Kidney tubule cell (primary cell): ENCODE measurements at places on chromosomes 7 and 10.
A peak's percentile ranks its signal among the peaks of the same experiment; 100 is the strongest.

- no peak for DNase-seq
Observed at GRCh38 chr10:75418293-75418692, 13.1 kb upstream of the LRMDA start.

DNA sequence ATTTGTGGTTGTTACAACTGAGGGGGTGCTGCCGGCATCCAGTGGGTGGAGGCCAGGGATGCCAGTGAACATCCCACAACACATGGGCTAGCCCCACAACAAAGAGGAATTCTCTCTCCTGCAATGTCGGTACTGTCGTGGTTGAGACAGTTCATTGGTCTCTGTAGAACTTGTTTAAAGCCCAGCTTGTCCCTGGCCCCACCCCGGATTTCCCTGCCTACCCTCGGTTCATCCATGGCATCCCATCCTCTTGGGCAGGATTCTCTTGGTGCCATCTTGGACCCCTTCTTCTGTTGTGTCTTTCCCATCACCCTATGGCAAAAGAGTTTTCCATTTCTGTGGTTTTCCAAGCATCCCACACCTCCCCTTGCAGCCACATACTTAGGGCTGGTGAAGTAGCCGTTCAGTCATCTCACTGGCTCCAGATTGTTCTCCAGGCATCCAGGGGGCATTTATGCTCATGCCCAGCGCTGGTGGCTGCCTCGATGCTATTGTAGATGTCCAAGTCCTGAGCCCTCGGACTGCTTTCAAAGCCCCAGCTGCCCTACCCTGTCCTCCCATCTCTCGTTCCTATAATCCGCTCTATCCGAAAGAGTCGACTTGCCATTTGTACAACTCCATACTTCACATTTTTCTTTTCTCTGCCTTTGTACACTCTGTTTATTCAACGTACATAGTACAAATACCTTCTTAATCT is 39.2 kb downstream of the MGMT start:
- no peak for DNase-seq

DNA sequence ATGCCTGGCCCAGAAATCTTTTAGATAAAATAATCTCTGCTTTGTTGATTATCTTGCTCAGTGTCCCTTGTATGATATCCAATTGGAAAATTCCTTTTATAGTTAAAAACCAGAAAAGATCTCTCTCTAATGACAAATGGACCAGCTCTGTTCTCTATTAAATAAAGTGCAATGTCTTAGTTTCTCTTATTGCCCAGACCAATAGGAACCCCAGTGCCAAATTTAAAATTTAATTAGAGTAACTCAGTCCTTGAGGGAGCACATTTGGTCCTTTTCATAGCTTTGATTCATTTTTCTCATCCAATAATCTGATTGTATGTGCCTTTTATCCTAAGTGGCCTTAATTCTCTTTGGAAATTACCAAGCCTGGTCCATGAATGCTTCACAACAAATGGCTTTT is 158.9 kb upstream of the FOXK1 start:
- no peak for DNase-seq

- no peak for DNase-seq
Observed at GRCh38 chr7:99357701-99358490, 16.6 kb upstream of the ARPC1B start.

DNA sequence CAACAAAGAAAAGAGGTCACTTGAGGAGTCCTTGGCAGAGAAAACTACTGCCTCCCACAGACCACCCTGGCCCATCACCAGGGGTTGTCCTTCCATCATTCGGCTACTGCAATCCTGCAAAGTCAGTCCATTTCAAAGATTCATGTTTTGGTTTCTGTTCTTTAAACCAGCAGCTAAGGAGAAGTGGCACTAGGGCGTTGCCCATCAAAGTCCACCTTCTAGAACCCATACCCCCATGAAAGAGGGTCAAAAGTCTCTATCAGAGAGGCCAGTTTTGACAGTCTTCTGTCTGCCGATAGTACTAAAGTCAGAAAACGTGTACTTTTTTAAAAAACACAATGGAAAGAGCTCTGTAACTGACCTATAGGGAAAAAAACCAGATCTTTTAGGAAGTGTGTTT is 14.4 kb downstream of the CCDC6 start:
- DNase-seq = no peak

DNA sequence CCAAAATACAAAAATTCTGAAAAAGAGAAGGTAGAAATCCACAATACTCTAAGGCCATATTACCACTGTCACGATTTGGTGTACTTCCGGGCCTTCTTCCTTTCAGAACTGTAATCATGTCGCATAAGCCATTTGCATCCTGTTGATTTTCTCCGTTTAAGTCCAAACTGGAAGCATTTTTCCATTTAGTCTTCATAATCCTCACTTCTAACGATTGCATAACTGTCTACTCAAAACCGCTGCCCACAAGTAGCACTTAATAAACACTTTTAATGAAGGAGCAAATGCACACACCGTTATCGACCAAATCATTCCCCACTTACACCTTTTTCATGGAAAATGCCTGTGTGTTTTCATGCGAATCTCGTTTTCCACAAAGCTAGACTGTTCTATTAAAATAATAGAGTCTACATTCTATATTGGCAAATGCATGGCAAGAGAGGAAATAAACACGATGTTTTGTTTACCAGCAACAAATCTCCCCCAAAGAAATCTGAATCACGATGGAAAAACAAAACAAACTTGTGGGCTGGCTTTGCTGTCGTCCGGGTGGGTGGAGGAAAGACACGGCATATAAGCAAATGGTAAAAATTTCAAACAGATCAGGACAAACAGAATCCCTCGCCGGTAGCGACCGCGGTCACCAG is 1.0 kb downstream of the ATE1 start:
- DNase-seq = peak; percentile 16

GRCh38 chr10:131644289-131644688 is 256.5 kb upstream of the PPP2R2D start:
- no peak for DNase-seq

DNA sequence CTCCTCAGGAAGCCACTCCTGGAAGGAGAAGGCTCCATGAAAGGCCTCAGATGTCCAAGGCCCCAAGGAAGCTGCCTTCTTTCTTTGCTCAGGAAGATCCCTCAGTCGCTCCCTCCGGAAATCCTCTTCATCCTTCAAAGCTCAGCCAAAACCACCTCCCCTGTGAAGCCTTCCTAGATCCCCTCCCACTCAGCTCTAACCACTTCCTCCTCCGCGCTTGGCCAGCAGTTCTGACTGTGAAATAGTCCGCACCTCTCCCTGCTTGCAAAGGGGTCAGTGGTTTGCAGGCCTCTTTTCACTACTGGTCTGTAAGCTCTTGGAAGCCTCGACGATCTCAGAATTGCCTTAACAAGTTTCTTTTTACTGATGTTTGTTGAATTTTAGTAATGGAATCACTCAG is 23.9 kb downstream of the PYROXD2 start:
- DNase-seq = no peak

DNA sequence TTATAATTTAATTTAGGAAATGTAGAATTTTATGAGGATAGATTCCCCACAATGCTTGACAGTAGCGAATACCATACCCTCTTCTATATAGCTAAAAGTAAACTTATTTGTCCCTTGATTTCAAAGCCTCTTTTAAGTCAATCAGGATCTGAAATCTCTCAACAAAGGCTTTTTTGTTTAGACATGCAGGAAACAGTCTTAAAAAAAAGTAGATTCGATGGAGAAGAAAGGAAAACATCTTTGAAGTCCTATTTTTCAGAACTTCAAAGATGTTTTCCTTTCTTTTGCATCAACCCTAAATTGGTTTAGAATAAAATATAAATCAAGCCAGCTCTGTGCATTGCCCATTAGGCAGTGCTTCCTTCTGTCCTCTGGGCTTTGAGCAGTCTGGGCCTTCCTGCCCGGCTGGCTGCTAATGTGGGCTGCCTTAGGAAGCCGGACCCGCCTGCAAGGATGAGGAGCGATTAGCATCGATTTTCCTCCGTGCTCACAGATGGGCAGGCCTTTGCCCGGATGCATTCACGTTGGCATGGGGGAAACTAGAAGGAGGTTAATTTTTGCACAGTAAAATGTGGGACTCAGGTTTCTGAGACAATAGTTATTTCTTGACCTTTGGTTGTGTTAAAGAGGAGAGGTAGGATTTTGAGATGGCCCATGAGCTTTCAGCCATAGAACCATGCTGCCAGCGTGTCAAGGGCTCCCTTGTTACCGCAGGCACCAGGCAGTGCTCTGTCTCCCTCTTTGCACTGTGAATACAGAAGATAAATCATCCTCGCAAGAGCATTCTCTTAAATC is 15.5 kb downstream of the MSRB2 start:
- no peak for DNase-seq

DNA sequence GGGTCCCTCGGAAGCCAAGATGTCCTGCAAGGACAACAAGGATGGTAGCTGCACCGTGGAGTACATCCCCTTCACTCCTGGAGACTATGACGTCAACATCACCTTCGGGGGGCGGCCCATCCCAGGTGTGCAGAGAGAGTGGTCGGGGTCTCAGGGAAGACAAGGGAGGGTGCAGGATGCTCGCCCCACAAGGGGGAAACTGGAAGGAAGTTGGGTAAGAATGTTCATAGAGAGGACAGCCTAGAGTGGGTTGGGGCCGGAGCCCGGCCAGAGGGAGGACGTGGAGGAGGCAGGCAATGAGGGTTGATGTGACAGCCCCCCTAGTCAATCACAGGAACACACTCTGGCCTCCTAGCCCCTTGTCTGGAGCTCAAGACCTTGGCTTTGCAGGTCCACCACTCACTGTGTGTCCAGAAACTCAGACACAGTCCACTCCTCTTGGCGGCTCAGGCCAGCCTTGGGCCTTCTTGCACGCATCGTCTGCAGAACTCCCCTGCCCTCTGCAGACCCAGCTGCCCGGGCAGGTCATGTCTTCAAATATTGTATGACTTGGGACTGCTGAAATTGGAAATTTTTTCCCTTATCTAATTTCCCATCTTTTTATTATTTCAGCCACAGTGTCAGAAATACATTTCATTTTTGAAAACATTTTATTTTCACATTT is 15.7 kb upstream of the ATP6V1F start:
- DNase-seq = no peak

GRCh38 chr7:39644170-39644569 is 20.8 kb downstream of the RALA start:
- peak; percentile 50 for DNase-seq

DNA sequence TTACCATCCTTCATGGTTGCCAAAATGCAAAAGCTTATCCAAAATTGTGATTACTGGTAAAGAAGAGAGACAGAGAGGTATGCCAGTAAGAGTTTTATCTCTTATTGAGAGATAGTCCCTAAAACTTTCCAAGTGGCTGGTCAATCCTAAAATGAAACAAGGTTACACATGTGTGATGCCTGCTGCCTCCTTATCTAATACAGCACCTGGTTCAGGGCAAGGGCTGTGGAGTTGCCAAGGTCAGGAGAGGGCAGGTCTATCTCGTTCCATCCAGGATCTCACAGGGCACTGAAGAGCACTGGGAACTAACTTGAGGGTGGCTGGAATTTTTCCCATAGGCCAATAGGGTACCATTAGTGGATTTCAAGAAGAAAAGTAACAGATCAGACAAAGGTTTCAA is 18.3 kb downstream of the VOPP1 start:
- DNase-seq = no peak

GRCh38 chr7:23931633-23932032 is 221.6 kb downstream of the STK31 start:
- DNase-seq = no peak

- no peak for DNase-seq
Observed at GRCh38 chr10:44316187-44316921, 68.5 kb downstream of the CXCL12 start.

GRCh38 chr10:51629934-51630639 is 69.3 kb downstream of the CSTF2T start:
- no peak for DNase-seq

DNA sequence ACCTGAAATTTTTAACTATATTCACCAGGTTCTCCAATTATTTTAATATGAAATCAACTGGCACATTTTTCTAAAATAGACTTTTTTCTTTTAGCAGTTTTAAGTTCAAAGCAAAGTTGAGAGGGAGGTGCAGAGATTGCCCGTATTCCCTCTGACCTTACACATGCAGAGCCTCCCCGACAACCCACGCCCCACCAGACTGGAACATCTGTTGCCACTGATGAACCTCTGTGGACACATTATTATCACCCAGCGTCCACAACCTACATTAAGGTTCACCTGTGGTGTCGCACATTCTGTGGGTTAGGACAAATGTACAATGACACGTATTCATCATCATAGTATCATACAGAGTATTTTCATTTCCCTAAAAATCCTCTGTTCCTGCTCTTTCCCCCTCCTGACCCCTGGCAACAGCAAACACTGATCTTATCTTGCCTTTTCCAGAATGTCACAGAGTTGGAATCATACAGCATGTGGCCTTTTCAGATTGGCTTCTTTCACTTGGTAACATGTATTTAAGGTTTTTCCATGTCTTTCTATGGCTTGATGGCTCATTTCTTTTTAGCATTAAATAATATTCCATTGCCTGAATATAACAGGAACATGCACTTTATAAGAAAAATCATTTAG is 37.1 kb downstream of the COBL start:
- no peak for DNase-seq

- DNase-seq = no peak
Observed at GRCh38 chr10:24651923-24652322, 71.8 kb downstream of the ARHGAP21 start.

- DNase-seq = no peak
Observed at GRCh38 chr10:133230044-133230361, at the start of gene UTF1. Gene UTF1, plus strand, starts transcription at chr10:133230217. Its CDS starts 72 bp downstream, at chr10:133230289.

- DNase-seq = no peak
Observed at GRCh38 chr7:109462171-109462570, 892.5 kb downstream of the DNAJB9 start.

DNA sequence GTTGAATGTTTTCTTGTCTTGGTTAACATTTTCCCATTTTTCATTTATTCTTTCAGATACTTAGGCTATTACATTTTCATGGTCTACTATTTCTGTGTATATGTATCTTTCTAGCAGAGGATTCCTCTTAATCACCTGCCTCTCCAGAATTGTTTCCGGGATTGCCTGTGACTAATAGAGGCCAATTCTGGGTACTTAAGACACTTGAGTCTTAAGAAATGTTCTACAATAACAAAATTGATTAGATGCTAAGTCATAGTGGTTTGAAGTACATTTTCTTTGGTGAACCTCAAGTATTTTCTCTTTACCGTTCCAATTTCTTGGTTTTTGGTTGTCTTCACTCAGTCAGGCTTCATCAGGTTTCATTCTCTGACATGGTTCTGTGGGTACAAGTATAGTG is 26.4 kb downstream of the BBS9 start:
- peak; percentile 22 for DNase-seq

- DNase-seq = no peak
Observed at GRCh38 chr7:82166260-82167015, 277.1 kb downstream of the CACNA2D1 start.

DNA sequence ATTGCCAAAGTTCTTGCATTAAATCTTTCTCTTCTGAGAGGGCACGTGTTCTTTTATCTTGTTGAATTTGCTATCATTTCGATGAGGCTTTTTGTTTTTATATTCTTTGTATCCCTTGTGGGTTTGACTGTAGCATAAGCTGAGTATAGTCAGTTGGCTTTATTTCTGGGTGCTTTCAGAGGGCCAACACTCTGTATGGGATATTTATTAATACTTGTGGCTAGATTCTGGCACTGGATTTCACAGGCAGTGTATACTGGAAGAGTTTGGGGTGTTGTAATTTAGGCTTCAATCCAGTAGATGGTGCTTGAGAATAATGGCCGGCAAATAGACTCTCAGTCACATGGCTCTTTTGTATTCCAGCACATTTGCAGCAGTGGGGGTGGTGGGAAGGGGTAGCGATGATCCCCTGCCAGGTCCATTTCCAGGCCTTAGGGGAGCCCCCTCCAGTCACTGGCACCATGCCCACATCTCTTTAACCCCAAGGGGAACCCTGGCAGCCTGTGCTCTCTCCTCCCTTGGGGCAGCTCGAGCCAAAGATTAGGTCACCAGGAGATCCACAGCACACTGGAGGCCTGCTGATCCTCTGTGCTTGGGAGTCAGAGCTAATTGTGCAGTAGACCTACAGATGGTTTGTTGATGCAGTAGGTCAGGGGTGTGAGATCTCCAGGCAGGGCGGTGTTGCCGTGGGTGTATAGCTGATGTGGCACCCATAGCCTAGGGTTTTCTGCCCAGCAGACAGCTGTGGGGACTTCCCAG is 81.8 kb downstream of the PTPN20 start:
- DNase-seq = peak; percentile 39
